Aorta (tissue), 5 donors: ENCODE measurements at places on chromosomes 1 and 21. TPM values are rescaled to one million over a fixed set of nuclear protein-coding genes. Genes with fewer than 3 reads are reported as not detected.

RXRG gene
- total RNA-seq = 2.2 TPM

RGSL1 gene
- not detected for total RNA-seq

LDLRAD1 gene
- not detected for total RNA-seq

ITLN2 gene
- total RNA-seq = not detected

MIXL1 gene
- 0.19 TPM for total RNA-seq

- peak; percentile 54 for DNase-seq
Observed at GRCh38 chr1:228008391-228009115, 1.8 kb downstream of the WNT3A start.

- DNase-seq = no peak
Observed at GRCh38 chr1:185498207-185498606, 181.2 kb upstream of the IVNS1ABP start.

DNA sequence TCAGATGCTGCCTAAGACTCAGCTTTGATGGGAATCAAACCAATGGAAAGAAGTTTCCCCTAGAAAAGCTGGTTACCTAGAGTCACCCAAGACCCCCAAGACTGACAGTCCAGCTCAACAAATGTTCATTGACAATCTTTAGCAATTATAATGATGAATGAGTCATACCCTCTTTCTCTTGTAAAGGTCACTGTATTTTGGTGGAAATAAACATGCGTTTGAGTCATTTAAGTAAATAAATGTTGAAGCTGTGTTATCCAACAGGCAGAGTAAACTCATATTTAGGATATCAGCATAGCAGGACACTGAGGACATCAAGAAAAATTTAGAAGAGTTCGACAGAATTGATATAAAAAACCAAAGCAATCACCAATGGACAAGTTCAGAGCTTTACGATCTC lies 295.9 kb downstream of the RGS7 start:
- no peak for DNase-seq

- DNase-seq = no peak
Observed at GRCh38 chr1:64019818-64020217, 183.6 kb upstream of the UBE2U start.

DNA sequence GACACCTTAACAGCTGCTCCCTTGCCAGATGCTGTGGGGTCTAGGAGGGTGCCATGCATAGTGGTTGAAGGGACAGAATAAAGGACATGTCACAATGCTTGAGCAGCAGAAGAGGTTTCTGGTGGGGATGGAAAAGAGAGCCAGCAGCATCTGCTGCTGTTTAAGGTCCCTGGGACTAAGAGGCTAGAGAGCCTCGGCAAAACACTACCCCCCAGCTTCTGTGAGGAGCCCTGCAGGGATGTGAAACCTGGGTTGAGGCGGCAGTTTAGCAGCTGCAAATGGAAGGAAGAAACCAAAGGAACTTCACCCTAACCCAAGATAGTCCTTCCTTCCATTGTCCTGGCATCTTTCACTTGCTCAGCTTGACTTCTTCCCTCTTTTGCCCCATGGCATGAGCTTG lies 39.4 kb downstream of the PLXNA2 start:
- DNase-seq = no peak

DNA sequence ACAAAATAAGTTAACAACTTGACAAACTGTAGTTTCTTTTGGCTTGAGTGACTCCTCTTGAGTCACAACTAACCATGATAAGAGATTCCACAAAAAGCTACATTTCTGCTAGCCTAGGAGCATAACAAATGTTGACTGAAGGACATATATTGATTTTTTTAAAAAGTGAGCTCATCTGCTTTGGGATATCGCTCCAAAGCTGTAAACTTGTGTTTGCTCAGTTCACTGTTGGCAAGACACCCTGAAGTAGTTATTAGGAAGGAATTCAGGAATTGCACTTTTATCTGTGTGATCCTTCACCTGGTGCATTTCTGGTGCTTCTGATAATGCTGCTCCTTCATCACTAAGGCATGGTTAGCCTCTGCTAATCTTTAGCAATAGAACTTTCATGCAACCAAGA lies 23.7 kb downstream of the RWDD3 start:
- DNase-seq = no peak

- no peak for DNase-seq
Observed at GRCh38 chr1:241533326-241534115, 1.3 kb downstream of the KMO start.

GRCh38 chr1:29332204-29332603 lies 95.9 kb downstream of the PTPRU start:
- no peak for DNase-seq

DNA sequence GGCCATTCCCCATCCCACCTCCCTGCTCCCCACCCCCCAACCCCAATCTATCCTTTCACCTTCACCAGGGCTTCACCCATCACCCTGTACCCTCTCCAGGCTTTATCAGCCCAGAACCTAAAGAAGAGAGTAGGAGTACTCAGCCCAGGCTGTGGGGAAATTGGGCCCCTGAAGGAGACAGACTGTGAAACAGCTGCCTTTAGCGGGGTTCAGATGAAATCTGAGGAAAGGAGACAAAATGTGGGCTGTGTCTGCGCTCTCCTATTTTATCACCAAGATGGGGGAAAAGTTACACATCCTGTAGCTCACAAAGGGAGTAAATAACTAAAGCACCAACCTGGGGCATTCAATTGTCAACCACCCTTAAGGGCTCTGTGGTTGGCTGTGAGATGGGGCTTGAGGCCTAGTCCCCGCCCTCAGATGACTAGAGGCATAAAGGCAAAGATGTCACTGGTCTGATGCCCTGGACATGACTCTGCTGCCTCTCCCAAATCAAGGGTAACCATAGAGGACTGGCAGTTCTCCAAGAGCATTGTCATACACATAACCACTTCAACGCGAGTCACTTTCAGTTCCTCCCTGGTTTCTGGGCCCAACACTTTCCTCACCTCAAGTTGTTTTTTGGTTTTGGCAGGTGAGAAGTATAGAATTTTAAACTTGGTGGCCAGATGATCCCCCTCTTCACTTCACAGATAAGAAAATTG lies 30.0 kb downstream of the SLC27A3 start:
- no peak for DNase-seq

- DNase-seq = no peak
Observed at GRCh38 chr1:113770031-113770430, 10.7 kb upstream of the PHTF1 start.

DNA sequence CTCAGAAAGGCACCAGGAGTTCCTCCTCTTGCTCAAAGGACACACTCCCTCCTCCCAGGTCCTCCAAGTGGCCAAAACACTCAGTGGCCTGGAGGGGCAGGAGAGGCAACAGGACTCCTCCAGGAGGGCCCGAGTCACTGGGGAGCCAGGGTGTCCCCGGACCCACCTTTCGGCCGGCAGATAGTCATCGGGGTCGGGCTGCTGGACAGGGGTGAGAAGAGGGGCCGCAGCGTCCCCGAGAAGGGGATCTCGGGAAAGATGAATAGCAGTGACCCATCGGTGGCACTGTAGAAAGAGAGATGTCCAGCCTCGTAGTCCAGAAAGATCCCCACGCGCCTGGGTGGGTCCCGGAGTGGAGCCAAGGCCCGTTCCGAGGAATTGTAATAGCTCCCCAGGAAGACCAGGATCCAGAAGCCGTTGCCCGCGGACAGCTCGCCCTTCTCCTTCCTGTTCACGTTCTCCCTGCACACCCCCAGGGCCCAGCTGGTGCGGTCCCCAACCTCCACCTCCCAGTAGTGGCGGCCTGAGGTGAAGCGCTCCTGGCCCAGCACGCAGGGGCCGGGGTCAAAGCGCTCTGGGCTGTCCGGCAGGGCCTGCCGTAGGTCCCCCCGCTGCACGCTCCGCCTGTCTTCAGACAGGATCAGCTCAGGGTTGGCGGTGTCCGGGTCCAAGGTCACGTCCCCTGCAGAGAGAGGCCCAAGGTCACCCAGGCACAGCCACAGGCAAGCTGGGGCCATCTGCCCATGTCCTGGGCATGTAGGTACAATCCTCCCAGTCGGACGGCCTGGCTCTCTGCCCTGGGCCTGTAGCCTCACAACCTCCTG lies 11.9 kb downstream of the TRIM11 start:
- peak; percentile 46 for DNase-seq

- no peak for DNase-seq
Observed at GRCh38 chr1:232578651-232579195, 51.2 kb downstream of the SIPA1L2 start.

- DNase-seq = no peak
Observed at GRCh38 chr1:208170252-208170651, 73.9 kb downstream of the PLXNA2 start.

DNA sequence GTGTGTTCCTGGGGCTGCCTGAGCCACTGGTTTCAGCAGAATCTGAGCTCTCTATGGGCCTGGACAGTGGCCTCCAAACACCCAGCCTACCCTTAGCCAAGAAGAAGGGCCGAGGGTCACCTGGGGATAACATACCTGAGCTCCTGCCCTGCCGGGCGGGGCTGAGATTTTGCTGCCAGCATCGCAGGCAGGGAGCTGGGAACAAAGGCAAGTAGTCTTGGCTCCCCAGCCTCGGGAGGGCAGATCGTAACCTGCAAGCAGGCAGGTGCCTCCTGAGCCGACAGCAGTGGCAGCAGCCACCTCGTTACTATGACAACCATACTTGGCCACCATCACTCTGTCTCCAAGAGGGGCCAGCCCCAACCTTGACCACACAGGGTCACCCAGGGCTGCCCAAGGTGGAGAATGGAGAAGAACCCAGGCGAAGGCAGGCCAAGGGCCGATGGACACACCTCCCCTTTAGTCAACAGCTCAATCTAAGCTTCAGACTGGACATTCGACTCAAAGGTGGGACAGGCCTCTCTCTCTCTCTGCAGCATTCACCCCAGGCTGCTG lies 54.6 kb downstream of the TOMM20 start:
- DNase-seq = no peak
